ENCODE measurements at places on chromosomes 6 and 20.
A peak's percentile ranks its signal among the peaks of the same experiment; 100 is the strongest.

DNA sequence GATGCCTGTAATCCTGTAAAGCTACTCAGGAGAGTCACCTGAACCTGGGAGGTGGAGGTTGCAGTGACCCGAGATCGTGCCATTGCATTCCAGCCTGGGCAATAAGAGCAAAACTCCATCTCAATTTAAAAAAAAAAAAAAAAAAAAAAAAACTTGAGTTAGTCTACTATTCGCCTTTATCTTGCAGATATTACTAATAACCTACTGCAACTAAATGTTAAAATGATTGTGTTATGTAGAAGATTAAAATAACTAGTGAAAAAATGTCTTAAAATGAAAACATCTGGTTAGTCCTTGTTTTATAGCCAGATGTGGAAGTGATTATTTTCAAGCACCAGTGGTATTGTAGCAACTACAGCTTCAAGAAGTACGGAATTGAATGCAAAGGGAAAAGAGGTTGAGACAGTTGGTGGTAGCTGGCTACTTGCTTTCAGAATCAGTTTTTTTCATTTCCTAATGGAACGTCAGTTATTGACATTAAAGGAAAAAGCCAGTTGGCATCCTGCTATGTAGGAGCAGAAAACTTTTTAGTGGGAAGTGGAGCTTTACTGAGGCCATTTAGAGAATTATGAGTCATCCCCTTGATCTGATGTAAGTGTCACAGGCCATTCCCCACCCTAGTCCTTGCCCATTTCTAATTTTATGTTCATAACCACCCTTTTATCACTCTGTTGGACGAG lies 43.8 kb upstream of the DYNLRB1 start:
- no peak for DNase-seq

- DNase-seq: no peak
Measured at GRCh38 chr6:10320291-10320690, 94.6 kb downstream of the TFAP2A start.

GRCh38 chr6:100633096-100633777 lies 168.5 kb upstream of the SIM1 start:
- no peak for DNase-seq

- DNase-seq: no peak
Measured at GRCh38 chr6:136608991-136609390, 58.8 kb upstream of the MAP7 start.

DNA sequence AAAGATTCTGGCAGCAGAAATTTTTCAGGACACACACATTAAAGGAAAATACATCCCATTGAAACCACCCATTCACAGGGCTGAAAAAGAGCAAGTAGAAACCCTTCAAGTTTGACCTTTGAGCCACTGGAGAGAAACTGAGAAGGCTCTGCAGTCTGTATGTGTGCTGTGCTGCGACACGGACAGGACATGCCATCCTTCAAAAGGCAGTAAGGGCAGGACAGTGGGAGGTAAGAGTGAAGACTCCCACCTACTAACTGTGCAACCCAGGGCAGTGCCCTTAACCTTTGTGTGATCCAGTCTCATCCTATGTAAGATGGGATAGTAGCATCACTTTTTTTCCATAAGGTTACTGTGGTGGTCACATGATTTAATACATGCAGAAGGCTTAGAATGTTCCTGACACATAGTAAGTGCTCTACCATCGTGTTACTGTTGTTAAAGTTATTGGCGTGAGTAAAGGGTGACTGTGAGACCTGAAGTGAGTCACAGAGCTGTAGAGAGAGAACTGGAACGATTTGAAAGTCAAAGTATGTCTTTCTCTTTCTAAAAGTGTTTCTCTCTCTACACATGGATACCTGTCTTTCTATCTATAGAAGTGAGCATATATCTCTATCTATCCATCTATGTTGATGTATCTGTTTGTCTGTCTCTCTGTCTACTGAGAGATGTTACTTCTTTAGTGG lies 153.7 kb upstream of the OLIG3 start:
- no peak for DNase-seq

- DNase-seq: no peak
Measured at GRCh38 chr6:12586721-12587480, 129.7 kb upstream of the PHACTR1 start.

DNA sequence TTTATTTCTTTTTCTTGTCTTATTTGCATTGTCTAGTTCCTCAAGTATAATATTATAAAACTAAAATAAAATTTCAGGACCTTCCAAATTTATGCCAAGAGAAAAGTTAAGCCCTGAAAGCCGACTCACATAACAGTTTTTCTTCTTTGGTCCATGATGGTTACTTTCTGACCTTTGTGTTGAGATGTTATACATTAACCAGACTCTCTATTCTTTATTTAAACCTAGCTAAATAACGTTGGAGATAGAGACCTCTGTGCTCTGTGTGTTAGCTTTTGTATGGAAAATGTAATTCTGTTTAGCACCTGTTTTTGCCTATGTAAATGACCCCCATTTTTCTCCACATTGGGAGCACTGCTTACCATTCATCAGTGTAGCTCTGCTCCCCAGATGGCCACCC lies 352.4 kb downstream of the CD109 start:
- DNase-seq: no peak

DNA sequence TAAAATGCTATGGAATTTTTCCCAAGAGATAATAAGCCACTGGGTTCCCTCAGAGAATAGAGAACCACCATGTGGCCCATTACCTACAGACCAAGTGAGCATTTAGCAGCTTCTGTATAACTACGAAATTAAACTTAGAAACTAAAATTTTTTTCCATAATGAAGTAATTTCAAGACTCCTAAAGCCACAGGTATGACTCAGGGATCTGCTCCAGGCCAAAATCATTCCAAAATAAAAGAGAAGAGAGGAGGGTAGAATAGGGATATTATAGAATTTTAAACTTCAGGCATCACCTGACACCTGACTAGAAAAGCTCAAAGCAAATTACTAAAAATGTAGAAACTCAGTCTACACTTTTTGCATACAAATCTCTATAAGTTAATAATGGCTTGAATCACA lies 108.9 kb upstream of the DST start:
- no peak for DNase-seq

DNA sequence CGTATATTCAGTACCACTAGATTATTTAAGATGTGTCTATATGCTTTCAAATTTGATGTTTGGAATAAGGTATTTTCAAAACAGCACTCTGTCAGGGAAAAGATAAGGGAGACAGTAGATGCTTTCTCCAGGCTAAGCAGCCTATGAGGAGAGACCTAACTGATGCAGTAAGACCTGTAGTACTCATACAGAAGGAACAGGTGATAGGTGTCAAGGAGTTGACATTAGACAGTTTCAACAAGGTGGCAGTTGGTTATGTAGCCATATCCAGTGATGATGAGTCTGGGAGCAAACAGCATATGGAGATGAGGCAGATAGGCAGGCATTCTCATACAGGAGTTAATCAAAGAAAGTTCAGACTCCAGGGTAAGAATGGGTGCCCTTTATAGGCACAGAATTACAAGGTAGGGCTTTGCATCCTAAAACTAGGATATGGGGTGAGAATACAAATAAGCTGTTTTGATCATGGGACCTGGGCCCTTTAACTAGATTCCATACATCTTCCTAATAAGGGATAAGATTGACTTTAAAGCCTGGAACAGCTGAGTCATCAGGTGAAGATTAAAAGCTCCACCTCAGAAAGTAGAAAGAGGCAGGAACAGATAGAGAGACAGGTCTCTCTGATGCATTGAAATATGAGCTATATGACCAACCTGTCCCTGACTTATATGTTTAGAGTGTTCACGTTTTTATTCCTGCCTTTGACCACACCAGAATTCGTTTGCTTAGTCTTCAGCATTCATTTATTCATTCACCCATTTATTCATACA lies 7.9 kb downstream of the RSPH4A start:
- DNase-seq: no peak

DNA sequence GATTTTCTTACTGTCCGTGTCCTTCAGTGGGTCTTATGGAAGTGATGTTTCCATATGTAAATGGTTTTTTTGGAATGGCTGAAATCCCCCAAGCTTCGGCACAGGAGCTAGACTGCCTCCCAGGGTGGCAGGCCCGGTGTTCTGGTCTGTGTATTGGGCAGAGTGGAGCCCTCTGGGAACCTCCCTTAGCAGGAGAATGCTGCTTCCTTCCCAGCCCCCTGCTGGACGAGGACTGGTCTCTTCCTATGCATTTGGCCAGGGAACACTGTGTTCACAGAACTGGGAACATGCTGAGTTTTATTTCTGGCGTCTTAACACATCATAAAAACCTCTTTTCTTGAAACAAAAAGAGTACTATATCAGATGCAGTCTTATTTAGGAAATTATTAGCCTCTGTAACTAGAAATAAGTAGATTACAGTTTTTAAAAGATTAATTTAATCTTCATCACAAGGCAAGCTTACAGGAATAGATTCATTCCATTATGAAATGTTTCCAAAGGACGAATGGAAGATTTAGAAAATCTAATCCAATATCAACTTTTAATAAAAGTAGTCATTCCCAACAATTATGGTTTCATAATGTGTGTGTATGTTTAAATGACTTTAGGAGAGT lies 56.6 kb downstream of the SYTL3 start:
- no peak for DNase-seq

DNA sequence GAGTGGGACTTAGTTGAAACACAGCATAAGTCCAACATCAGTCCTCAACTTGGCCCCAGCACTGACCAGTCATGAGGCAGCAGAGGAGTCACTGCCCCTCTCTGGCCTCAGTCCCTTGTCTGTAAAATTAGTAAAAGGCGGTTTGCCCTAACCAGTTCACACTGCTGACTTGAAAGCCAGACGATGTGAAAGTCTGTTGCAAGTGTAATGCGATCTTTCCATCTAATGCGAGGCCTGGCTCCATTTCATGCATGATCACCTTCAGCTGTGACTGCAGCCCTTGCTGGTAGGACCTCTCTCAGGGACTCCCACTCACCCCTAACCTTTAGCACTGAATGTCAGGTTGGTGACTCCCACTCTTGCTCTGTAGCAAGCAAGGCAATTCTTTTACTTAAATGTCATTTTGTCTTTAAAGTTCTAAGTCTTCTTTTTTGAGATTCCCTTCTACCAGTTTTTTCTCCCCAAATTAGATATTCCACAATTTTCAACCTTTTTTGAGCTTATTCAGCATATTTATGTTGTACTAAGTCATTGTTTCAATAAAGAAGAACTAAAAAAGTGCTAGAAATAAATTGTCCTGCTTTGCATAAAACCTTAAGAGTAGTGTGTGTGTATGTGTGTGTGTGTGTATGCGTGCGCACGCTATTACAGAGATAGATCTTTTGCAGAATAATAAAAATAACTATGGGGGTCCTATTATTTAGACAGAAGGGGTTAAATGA lies 245.5 kb downstream of the PACRG start:
- DNase-seq: peak; percentile 54

DNA sequence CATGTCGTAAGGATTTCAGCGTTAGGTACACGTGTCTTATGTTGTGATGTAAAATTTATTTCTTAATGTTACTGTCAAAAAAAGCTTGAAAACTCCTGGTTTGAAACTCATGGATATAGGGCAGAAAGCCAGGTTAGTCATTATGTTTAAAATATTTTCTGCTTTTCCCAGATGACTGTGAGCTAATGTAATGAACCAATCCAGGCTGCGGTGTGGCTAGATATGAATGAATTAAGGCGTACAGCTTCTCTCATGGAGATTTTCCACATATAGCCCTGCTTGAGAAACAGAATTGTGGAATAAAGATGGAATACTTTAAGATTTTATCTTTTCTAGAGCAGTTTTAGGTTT lies 80.3 kb upstream of the STMND1 start:
- no peak for DNase-seq

GRCh38 chr20:54340206-54340605 lies 132.3 kb downstream of the PFDN4 start:
- no peak for DNase-seq

DNA sequence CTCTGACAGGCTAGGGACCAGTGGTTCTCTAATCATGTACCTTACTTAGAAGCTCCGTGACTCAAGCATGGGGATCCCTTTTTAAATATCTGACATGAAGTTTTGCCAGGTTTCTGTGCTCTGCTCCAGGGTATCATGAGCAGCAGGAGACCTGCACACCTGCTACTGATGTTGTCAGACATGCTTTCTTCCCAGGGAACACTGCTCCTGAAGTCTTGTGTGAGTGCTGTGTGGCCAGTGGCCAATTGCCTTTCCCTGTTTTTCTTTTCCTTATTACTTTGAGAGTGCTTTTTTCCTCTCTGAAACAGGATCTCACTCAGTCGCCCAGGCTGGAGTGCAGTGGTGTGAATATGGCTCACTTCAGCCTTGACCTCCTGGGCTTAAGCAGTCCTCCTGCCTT lies 26.4 kb downstream of the SLX4IP start:
- DNase-seq: no peak

DNA sequence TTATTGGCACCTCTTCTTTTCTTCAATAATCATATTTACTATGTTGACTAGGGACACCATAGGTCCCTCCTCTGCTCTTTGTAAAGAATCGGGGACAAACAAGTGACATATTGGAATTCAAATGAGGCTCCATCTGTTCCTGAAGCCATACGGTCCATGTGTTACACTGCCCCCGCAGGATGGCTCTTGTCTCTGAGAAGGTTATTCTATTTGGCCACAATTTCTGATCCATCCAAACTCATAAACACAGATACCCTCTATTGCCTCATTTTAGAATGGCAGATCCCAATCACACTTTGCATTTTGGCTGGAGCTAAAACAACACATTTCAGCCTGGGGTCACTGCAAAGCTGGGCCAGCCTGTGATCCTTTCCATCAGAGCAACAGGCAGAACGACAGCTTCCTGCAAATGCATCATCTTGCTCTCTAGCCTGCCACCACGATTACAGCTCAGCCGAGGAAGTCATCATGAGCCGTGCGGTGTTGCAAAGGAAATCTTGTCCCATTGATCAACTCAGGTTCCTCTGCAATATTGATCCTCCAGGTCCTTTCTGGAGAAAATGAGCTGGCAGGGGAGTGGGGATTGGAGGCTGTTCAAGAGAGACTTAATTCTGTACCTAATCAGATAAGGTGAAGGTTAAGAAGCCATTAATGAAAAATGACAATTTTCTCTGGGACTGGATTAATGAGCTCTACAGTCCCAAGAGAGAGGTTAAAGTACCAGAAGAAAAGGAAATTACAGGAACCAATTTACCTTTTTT lies 73.1 kb downstream of the AGPAT4 start:
- no peak for DNase-seq

- DNase-seq: no peak
Measured at GRCh38 chr6:143232849-143233248, 172.2 kb downstream of the AIG1 start.

- no peak for DNase-seq
Measured at GRCh38 chr6:99485395-99485773, 29.8 kb downstream of the USP45 start.

- DNase-seq: no peak
Measured at GRCh38 chr6:10481101-10481500, 40.0 kb upstream of the GCNT2 start.
